ENCODE measurements at places on chromosomes 16 and 17. TPM values are rescaled to one million over a fixed set of nuclear protein-coding genes. Genes with fewer than 3 reads are reported as not detected.

DNA sequence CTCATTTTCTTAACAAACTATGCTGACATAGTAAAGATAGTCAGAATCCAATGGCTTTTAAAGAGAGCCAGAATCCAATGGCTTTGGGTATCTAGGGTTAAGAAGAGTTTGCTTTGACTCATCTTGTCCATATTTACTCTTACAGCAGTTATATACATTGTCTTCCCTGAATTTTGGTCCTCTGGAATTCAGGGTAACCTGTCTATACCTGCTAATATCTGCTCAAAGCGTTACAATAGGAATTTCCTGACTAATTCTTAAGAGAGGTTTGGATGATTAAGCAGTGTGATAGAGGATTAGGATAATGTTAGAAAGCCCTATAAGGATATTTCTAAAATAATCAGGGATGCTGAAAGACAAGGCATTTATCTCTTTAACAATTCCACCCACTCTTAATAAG is 2.0 kb upstream of the CDH8 start:
- DNase-seq: no peak

DNA sequence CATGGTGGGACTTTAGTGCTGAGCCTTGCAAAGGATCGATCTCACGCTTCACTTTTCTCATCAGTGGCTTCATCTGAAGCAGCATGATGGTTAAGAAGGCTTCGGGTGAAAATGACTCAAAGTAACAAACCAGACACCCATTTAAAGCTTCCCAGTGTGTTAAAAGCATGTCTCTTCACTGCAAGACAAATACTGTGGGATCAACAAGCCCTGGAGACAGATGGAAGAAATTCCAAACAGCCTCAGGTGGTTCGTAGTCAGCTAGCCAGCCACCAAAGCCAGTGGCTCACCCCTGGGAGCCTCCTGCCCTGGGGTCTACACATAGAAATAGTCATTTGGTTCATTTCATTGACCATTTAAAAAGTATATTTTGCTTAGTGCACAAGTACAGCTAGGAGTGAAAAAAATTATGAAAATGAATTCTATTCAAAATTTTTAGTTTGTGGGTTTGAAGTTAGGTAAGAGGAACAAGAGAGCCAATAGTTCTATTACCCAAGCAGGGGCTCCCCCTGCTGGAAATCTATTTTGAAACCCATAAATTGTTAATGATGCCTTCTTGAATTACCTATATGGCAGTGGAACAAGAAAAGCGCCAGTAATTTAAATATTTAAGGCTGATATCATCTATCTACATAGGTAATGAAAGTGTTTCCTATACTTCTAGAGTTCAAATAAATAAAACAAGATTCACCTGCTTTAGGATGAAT is 51.6 kb downstream of the PMP22 start:
- DNase-seq: no peak

- no peak for DNase-seq
Measured at GRCh38 chr16:13680021-13680889, 239.7 kb upstream of the ERCC4 start.

GRCh38 chr17:27460196-27460725 is 4.0 kb downstream of the KSR1 start:
- no peak for DNase-seq

DNA sequence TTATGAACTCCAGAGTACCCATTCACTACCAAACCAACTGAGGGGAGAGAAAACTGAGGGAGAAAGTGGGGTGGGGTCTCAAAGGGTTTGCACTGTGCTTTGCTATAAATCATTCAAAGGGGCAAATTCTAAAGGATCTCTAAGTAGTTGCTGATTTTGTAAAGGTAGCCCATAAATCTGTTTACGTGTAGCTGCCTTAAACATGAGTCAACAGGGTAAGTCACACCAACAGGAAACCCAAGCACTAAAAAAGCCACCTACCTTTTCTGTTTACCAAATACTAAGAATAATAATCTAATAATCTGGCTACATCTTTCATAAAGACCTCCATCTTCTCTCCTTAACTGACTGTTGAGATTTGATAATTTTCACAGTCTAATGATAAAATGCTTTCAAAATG is 8.4 kb upstream of the HSBP1 start:
- no peak for DNase-seq

DNA sequence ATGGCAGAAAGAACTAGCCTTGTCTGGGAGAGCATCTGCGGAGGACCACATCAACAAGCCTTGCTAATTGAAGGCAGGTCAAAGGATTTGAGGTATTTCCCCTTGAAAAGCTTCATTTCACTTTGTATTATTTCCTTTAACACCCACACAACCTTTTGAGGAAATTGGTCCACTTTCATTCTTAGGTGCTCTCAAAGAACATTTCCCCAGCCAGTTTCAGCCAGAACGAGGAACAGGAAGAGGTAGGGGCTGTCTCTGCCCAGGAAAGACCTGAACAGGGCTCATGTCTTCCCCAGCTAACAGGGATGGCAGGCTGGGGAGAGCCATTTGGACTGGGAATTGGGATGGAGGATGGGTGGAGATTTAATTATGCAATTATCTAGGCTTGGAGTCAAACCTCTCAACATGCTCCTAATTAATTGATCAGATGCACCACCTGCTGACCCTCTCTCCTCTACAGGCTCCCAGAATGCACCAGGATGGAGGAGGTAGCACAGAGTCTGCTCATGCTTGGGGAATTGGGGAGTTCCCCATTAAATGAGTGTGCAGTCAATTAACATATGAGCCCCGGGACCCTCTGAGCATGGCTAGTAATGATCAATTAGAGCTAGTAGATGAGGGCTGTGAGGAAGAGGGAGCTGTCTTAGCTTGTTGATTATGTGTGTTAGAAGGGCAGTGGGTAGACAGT is 84.6 kb downstream of the GP2 start:
- DNase-seq: no peak

- DNase-seq: no peak
Measured at GRCh38 chr16:81376880-81377279, 62.1 kb downstream of the GAN start.

DNA sequence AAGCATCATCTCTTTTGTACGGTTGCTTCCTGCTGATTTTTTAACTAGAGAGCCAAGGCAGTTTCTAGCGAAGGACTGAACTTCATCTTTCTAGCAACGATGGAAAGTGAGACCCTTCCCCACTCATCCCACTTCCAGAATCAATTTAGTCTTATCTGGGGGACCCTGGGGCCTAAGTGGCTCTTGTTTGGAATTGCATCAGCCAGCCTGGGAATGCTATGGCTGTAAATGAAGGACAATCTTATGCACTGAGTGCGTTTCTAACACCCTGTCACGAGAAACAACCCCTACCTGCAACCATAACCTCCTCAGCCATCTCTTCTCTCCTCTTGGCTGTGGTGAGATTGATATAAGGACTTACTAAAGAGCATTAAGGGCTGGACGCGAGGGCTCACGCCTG is 64.8 kb downstream of the ERCC4 start:
- no peak for DNase-seq

DNA sequence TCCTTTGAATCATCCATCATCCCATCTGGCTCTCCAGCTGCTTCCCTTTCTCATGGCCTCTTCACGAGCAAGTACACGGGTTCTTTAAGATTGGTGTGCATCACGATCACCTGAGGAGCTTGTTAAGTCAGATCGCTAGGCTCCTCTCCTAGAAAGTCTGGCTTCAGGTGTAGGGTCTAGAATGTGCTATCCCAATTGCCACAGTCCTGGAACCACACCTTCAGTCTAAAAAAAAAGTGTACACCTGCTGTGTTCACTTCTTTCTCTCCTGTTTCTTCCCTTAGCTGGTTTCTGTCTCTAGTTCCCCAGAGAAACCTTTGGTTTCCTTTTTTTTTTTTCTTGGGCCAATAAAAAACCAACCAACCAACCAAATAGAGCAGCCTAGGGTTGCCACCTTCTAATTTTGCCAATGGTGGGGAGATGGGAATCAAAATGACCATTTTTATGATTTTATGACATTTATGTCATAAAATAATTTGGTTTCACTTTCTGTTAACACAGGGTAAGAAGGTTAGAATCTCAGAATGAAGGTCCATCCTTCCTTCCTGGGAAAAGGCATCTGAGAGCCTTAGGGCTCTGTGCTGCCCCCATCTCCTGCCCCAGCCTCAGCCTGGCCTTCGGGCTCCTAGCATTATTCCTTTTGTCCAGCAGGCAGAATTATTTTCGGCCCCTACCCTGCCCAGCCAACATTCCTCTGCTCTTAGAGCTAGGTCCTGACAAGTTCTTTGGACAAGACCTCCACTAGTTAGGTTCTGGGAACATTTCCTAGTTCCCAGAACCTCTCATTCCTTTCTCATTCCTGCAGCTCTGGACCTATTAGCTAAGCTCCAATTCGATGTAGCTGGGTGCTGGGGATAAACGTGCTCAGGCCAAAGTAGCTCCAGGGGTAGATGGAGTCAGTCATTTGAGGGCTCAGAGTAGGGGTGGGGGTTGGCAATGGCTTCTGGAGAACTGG is 1.9 kb upstream of the GGT6 start:
- no peak for DNase-seq

GRCh38 chr16:31136287-31136662 is 748 bp upstream of the PRSS8 start:
- DNase-seq: no peak

Gene PIMREG
- 0.93 TPM for total RNA-seq

Gene LGALS9B
- total RNA-seq: not detected

Gene EFCAB5
- total RNA-seq: not detected

Gene CD300LB
- total RNA-seq: 0.31 TPM

Gene SLC25A10
- 18.2 TPM for total RNA-seq
